ENCODE measurements at places on chromosomes 3 and 15. TPM values are rescaled to one million over a fixed set of nuclear protein-coding genes. Genes with fewer than 3 reads are reported as not detected.

PLCH1 gene
- 0.92 TPM for total RNA-seq

CCDC9B gene
- total RNA-seq = 19.9 TPM

FRMD5 gene
- total RNA-seq = 2.1 TPM

IQCF5 gene
- not detected for total RNA-seq

XIRP1 gene
- 0.17 TPM for total RNA-seq

CHST2 gene
- 1.3 TPM for total RNA-seq

PTH1R gene
- 0.72 TPM for total RNA-seq

ZPLD1 gene
- total RNA-seq = not detected

ANKRD63 gene
- total RNA-seq = 0.40 TPM

IL17RC gene
- 29.8 TPM for total RNA-seq

KBTBD13 gene
- not detected for total RNA-seq

Data from A549 treated with AZD2906 at 1 μM for 4 hours (cell line).